Cortex of kidney (tissue), 1 donor: ENCODE measurements at places on chromosomes 13 and 19.

DNA sequence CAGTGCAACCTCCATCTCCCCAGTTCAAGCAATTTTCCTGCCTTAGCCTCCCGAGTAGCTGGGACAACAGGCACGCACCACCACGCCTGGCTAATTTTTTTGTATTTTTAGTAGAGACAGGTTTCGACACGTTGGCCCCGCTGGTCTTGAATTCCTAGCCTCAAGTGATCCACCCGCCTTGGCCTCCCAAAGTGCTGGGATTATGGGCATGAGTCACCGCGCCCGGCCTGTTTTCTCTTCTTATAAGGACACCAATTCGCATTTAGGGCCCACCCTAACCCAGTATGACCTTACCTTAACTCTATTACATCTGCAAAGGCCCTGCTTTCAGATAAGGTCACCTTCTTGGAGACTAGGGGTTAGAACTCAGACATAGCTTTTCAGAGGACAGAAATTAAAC lies 35.1 kb downstream of the TMEM161A start:
- no peak for DNase-seq

- DNase-seq: no peak
Measured at GRCh38 chr19:40411958-40412499, 1.1 kb downstream of the PRX start.

DNA sequence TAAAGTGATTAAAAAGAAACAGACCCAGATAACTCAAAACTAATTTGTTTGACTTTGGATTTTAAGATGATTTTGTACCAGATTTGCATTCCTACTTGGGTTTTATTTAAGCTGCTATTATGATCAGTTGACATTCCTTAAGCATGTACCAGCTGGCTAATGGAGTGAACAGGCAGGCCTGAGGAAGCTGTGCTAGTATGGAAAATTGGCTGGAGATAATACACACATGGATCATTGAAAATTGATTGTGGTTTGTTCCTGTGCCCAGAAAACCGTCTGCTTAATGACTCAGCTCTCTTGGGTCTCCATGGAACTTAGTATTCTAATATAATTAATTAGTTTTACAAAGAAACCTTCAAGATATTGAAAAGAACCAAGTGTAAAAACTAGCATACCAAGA lies 22.6 kb downstream of the POLR1D start:
- DNase-seq: no peak

GRCh38 chr13:106530171-106530851 lies 5.2 kb downstream of the EFNB2 start:
- no peak for DNase-seq

DNA sequence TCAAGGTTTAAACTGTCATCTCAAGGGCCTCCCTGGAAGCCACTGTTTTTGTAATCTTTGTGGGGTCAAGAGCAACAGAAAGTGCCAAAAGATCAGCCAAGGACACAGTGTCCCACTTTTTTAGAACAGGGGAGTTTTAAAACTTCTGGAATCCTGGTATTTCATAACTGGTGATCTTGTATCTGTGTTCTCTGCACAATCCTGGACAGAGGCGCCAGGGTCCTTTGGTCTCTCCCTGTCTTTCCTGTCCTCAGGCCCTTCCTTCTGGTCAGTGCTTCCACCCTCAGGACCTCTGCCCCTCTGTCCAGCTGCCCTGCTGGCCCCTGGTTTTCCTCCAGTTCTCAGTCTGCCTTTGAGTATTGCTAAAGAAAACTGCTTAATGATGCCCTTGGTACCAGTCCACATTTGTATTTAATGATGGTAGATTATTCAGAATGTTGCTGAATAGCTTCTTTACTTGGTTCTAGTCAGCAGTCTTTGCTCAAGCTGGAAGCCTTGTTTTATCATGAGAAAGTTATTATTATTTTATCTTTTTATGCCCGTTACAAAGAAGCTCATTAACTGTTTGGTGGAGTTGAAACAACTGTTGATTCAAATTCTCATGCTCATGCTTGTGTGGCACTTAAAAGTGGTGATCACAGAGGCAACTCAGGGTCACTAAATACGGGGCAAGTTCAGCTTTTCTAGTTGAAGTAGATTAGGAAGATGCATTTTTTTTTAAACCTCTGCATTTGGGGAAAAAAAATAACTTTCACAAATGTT lies 47.5 kb downstream of the WASF3 start:
- no peak for DNase-seq

DNA sequence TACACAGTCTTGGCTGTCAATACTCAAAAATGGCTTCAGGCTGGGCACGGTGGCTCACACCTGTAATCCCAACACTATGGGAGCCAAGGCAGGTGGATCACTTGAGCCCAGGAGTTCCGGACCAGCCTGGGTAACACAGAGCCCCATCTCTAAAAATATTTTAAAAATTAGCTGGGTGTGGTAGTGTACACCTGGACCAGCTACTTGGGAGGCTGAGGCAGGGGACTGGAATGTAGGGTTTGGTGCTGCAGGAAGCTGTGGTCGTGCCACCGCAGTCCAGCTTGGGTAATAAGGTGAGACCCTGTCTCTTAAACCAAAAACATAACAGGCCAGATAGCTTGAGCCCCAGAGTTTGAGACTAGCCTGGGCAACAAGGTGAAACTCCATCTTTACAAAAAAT lies 6.7 kb upstream of the CHERP start:
- no peak for DNase-seq

DNA sequence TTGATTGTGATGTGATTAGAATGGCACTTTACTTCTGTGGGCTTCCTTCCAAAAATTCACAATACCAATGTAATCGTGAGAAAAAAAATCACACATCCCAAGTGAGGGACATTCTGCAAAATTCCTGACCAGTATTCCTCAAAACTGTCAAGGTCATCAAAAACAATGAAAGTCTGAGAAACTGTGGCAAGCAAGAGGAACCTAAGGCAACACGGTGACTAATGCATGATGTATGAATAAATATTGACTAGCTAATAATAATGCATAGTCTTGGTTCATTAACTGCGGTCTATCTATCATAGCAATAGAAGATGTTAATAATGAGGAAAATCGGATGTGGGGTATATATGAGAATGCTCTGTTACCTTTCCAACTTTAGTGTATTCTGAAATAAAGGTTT lies 159.0 kb downstream of the RFC3 start:
- no peak for DNase-seq

DNA sequence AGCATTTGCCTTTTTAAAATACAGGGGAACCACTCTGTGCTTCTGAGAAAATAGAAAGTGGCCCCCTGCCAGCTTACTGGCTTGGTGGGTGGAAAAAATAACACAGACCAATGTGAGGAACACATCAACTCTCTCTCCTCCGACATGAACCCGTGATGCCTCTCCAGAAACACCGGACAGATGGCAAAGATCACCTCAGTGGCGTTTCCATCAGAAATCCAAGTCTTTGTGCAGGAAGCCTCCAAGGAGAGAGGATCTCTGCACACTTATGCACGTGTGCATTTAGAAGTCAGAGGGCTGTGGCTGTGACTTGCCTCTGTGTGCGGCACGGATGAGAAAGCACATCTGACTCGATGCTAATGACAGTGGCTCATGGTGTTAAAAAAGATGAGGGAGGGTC lies 112.3 kb upstream of the KLF12 start:
- no peak for DNase-seq

GRCh38 chr13:27404680-27405079 lies 19.7 kb upstream of the GTF3A start:
- DNase-seq: no peak

- no peak for DNase-seq
Measured at GRCh38 chr13:50085063-50085462, 69.8 kb downstream of the KCNRG start.

DNA sequence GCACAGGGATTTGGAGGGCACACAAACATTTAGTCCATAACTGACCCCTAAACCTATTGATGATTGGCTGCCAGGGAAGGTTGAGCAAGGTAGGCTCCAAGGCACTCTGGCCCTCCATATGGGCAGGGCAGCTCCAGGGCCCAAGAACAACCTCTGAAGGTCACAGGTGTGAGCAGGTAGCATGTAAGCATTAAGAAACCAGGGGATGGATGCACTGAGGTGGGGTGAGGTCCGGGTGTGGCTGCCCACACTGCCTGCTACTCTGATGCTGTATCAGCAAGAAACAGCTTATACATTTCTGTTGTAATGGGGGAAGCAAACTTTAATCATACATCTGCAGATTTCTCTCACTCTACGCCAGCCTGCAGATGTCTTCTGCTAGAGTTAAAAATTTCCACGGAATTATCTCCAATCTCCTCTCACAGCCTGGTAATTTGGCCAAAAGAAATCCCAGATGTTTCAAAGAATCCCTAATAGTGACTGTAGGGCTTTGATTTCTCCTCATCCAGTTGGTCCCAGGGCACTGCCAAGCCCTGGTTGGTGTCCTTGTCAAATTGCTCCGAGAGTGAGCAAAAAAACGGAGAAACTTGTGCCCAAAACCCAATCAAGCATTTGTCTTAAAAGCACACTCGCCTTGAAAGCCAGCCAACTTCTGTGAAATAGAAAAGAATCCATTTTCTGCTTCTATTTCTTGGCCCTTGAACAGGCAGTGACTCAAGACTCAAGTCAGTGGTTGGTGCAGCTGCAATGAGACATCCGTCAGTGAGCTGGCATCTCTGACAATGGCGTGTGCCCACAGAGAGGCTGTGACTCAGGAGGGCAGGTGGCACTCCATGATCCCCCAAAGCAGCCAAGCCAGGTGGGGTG lies 72.5 kb upstream of the MRI1 start:
- no peak for DNase-seq

DNA sequence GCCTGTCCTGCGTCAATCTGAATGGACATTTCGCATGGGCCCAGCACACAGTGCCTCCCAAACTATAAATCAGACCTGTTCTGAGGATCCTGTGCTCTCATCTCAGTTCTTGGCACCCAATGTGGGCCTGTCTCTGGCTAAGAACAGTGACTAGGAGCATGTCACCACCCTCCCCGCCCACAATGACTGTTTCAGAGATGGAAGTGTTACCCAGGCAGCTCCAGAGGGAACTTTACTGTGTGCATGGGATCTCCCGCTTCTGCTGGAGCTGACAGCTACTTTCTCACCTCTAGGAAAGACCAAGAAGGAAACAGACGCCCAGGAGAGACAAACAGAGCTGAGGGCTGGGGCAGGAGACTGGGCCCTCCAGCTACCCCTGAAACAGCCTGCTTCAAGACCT lies 45.0 kb downstream of the KCTD15 start:
- no peak for DNase-seq

GRCh38 chr13:90918536-90918935 lies 429.0 kb upstream of the MIR17HG start:
- DNase-seq: no peak
